ENCODE measurements at places on chromosomes 7 and 10. TPM values are rescaled to one million over a fixed set of nuclear protein-coding genes. Genes with fewer than 3 reads are reported as not detected.

DNA sequence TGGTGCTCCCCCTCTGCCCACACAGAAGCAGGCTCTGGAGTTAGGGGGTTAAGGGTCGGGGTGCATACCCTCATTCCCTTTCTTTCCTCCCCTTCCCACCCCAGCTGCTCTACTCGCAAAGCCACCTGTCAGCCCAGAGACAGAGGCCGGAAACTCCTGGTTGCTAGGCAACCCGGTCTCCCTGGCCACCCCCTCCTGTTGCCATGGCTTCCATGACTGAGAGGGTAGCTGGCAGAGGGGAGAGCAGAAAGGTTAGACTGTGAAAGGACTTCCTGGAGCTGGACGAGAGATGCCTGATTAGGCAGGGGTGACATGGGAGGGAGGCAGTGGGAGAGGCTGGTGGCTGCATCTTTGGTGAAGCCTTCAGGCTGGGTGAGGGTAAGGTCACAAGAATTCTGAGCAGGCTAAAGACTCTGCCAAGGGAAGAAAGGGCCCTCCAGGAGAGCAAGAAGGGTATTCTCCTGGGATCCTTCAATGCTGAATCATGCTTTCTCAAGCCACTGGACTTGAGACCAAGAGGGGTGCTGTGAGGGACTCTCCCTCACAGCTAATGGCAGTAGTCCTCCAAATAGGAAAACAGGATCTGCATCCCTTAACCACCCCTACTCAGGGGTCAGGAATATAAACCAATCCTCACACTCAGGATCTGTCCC lies 5.4 kb downstream of the PSD start:
- DNase-seq: no peak

- no peak for DNase-seq
Measured at GRCh38 chr7:150361402-150361801, 7.2 kb upstream of the REPIN1 start.

- DNase-seq: peak; percentile 36
Measured at GRCh38 chr7:120988591-120989256, at the start of gene CPED1. TSS of gene CPED1 (plus strand) at chr7:120988711. CDS start at chr7:120989622, 911 bp downstream.

- no peak for DNase-seq
Measured at GRCh38 chr7:80787721-80788120, 131.1 kb downstream of the SEMA3C start.

Gene FKBP6
- total RNA-seq: not detected

Gene NACAD
- total RNA-seq: 1.0 TPM

All from Caco-2 (cell line).